ENCODE measurements at places on chromosomes 2 and 18. TPM values are rescaled to one million over a fixed set of nuclear protein-coding genes. Genes with fewer than 3 reads are reported as not detected.
A peak's percentile ranks its signal among the peaks of the same experiment; 100 is the strongest.

DNA sequence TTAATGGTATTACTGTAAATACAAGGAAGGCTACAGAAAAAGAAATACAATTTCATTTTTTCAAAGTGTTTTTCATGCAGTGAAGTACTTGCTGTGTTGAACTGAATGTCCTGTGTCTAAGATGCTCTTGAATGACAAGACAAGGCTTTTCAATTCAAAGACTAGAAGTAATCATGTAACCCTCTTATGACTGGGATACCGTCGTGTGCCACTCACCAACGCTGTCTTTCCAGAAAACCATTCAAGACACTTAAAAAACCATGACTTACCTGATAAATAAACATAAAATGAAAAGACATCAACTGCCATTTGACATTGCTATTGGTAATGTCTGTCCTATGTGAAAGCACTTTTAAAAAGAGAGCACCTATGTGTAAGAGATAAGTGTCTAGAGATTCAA, 183.1 kb upstream of the DPP10 start:
- no peak for DNase-seq
- H3K4me3 ChIP-seq: no peak overlapping the region
- H3K27me3 ChIP-seq: no peaks in the 10 kb centered on the region
- no peaks in the 10 kb centered on the region for H3K4me1 ChIP-seq

DNA sequence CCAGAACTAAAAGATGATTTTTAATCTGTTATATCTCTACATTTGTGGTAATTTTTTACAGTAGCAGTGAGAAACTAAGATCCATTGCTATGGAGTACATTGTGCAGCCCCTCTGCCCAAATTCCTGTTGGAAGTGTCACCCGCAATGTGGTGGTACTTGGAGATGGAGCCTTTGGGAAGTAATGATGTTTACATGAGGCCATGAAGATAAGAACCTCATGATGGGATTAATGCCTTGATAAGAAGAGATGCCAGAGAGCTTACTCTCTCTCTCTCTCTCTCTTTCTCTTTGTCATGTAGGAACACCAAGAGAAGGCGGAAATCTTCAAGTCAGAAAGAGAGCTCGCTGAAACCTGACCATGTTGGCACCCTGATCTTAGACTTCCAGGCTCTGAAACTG, 535.4 kb downstream of the PID1 start:
- H3K4me3 ChIP-seq: no peak overlapping the region
- no peak for DNase-seq
- no peaks in the 10 kb centered on the region for H3K27me3 ChIP-seq
- H3K4me1 ChIP-seq: no peaks in the 10 kb centered on the region
- H3K27ac ChIP-seq: no peak overlapping the region
- no peaks in the 10 kb centered on the region for H3K36me3 ChIP-seq

GPR55 gene
- total RNA-seq: not detected

GALNT5 gene
- not detected for total RNA-seq

ESPNL gene
- not detected for total RNA-seq

DNA sequence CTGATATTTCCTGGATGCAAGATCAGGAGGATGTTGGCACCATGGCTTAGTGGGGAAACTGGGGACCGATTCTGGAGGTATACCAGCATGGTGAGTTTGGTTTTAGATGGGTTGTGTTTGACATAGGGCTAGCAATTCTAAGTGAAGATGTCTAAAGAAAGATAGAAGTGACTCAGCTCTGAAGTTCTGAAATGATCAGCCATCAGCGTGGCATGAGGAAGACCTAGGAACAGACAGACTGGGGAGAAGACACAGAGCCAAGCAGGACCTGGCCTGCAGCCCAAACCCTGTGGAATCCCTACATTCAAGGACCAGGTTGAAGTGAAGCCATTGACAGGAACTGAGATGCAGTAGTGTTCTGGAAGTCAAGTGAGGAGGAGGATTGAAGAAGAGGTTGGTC, 39.8 kb downstream of the HRH4 start:
- no peaks in the 10 kb centered on the region for H3K4me1 ChIP-seq
- no peaks in the 10 kb centered on the region for H3K27me3 ChIP-seq
- H3K36me3 ChIP-seq: no peaks in the 10 kb centered on the region
- no peak overlapping the region for H3K4me3 ChIP-seq

DNA sequence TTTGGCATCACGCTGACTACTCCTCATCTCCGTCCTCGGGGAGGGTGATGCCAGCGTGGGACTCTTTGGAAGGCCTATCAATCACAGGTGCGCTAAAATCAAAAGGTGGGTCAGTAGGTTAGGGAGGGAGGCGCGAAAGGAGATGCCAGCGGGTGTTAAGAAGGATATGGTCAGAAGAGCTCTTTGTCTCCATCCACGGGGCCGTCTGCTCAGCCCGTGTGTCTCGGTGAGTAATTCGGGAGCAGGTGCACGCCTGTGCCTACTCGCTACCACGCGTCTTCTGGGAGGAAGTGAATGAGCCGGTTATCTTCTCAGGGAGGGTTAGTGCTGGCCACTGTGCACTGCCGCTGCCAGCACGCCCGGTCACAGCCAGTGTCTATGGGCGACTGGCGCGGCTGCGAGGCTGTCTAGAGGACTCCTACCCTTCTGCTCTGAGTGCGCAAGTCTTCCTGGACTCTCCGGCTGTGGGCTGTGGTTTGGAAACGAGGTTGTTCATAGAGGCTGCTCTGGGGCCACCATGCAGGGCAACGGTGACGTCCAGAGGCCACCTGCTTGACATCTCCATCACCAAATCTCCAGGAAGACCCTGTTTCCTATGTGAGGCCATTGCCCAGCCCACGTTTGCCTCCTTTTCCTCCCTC, 153.4 kb downstream of the MBP start:
- no peaks in the 10 kb centered on the region for H3K27me3 ChIP-seq
- H3K4me3 ChIP-seq: no peak overlapping the region
- no peak for DNase-seq
- peaks cover 26% of the 10 kb centered on the region for H3K36me3 ChIP-seq
- H3K4me1 ChIP-seq: peaks cover 15% of the 10 kb centered on the region

DNA sequence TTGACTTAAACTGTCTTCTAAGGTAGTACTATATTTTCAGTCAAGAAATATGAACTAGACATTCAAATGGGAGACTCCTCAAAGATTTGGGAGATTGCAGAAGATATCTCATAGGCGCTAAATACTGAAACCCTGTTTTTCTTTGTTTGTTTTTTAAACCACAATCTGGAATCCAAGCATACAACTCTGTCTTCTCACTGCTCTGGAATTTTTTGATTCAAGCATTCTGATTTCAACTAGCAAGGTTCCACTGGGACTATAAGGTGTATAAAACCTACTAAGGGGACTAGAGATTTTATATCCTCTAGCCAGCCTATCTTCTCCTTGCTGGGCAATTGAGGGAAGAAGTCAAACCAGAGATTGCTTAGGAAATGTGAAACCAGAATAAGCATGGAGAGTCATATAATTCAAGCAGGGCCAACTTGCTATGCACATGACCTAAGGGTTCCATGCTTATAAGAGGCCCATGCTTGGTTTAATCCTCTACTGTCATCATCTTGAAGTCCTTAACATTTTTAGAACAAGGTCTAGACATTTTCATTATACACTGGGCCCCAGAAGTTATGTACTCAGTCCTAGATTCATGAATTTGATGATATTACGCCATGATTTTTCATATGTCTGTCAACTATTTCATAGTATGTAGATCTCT, 405.5 kb downstream of the PARD3B start:
- no peaks in the 10 kb centered on the region for H3K27me3 ChIP-seq
- H3K4me1 ChIP-seq: no peaks in the 10 kb centered on the region
- H3K4me3 ChIP-seq: no peak overlapping the region
- DNase-seq: no peak
- no peaks in the 10 kb centered on the region for H3K36me3 ChIP-seq

NGEF gene
- 0.51 TPM for total RNA-seq

DHRS9 gene
- 0.79 TPM for total RNA-seq

DNA sequence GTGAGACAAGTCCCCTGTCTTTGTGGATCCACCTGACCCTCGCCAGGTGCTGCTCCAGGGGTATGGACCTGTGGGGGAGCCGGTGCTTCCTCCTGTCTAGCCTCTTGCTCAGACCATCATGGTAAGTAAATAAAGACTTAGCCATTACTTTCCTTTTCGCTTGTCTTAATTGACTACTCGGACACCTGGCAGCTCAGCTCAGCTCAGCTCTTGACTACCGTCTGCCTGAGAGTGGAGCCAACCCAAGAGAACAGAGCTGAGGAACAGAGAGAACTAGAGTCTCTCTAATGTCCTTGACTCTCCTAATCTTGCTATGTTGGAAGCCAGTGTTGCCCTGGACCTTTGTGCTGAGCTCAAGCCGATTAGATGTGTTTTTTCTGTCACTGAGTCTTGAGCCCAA, 170.3 kb upstream of the CXCR4 start:
- no peaks in the 10 kb centered on the region for H3K27me3 ChIP-seq
- no peaks in the 10 kb centered on the region for H3K36me3 ChIP-seq
- no peak overlapping the region for H3K27ac ChIP-seq

- no peaks in the 10 kb centered on the region for H3K36me3 ChIP-seq
- no peak for DNase-seq
- no peaks in the 10 kb centered on the region for H3K27me3 ChIP-seq
- H3K27ac ChIP-seq: no peak overlapping the region
- H3K4me1 ChIP-seq: peaks cover 6% of the 10 kb centered on the region
These were observed 161.0 kb downstream of the IRS1 start for GRCh38 chr2:226638576-226638975.

- H3K36me3 ChIP-seq: no peaks in the 10 kb centered on the region
- no peak overlapping the region for H3K4me3 ChIP-seq
- no peaks in the 10 kb centered on the region for H3K27me3 ChIP-seq
- H3K27ac ChIP-seq: peak overlapping the region; percentile 89
- peaks cover 27% of the 10 kb centered on the region for H3K4me1 ChIP-seq
These were observed 50.9 kb upstream of the BIN1 start for GRCh38 chr2:127157651-127158485.

DNA sequence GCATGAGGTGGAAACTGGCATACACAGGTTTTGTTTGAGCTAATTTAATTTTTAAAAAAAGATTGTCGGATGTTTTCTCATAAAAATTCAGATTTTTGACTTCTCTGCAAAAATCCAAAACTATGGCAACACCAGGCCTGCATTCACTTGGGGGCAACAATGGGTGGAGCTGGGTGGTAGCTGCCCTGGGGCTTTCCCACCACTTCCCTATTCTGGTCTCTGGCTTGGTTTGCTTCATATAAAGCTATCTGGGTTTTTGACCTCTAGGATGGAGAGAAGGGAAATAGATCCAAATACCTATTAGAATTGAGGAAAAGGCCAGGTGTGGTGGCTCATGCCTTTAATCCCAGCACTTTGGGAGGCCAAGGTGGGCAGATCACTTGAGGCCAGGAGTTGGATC, 5.5 kb upstream of the CYP27A1 start:
- H3K4me1 ChIP-seq: peaks cover 4% of the 10 kb centered on the region
- no peaks in the 10 kb centered on the region for H3K36me3 ChIP-seq
- H3K27me3 ChIP-seq: no peaks in the 10 kb centered on the region

SMCHD1 gene
- total RNA-seq: 20.6 TPM

DNA sequence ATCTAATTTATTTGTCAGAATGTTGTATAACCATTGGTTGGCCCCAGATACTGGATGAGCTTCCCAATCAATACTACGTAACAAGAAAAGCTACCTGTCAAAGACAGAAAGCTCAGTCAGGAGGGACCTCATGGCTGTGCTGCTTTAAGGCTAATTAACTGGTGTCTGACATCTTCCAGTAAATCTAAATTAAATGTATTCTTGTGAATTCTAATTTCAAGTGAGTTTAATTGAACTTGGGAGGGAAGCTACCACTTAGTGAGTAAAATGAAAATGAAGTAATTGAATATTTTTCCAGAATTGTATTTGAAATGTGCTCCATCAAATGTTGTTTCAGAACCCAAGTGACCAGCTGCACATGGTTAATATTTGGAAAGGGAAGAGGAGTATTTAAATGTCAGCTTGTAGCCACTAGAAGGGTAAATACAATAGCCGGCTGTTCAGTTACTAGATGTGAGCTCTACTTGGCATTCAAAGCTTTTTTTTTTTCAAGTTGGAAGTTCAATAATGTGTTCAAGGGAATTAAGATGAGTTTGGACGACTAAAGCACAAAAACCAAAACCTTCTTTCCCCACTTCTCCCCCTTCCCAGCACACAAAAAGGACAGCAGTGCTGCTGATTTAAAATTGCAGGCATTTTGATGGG, 62.0 kb downstream of the GPR39 start:
- no peak overlapping the region for H3K27ac ChIP-seq
- no peaks in the 10 kb centered on the region for H3K36me3 ChIP-seq
- no peaks in the 10 kb centered on the region for H3K4me1 ChIP-seq
- no peak overlapping the region for H3K4me3 ChIP-seq

All from psoas muscle (tissue), 8 donors.